T-helper 1 cell treated with Interleukin-12 subunit alpha and Interleukin-12 subunit beta and Interleukin-4 antibody, amounts not matched to agents 30 ng/mL and 1 ng/mL, for 36 hours (primary cell): ENCODE measurements at places on chromosomes 2 and 18. TPM values are rescaled to one million over a fixed set of nuclear protein-coding genes. Genes with fewer than 3 reads are reported as not detected.

The PLGLB1 gene
- 1.8 and 4.0 TPM in 2 replicates for total RNA-seq

The NYAP2 gene
- not detected in 2 replicates for total RNA-seq

The EML6 gene
- total RNA-seq, result 0.54 and 1.3 TPM in 2 replicates

The HOXD8 gene
- not detected in 2 replicates for total RNA-seq

The TPO gene
- 0.15 TPM in 1 of 2 replicates, not detected in the other for total RNA-seq

The RND3 gene
- not detected in 2 replicates for total RNA-seq

The PDE11A gene
- total RNA-seq, result not detected in 2 replicates

The AQP12A gene
- total RNA-seq, result not detected in 2 replicates

The SLC9A2 gene
- total RNA-seq, result not detected in 2 replicates

The VSNL1 gene
- not detected in 2 replicates for total RNA-seq

The C2orf78 gene
- total RNA-seq, result not detected in 2 replicates
